Stimulated activated CD8-positive, alpha-beta memory T cell treated with anti-CD3 and anti-CD28 coated beads, Interleukin-4, amount 100 ng/mL, for 1 hour (primary cell): ENCODE measurements at places on chromosomes 16 and 17.

DNA sequence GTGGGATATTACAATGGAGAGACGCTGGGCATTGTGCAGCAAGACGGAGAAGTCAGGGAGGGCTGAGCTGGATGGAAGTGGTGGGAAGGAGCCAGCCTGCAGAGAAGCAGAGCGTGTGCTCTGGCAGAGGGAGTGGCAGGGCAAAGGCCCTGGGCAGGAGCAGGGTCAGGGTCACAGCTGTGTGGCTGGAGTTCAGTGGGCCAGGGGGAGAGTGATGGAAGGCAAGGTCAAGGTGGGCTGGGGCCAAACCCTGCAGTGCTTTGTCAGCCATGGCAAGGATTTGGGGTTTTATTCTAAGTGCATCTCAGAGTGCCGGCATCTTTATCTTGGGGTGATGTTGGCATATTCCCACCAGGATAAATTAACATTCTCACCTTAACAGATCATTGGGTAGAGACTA, 31.9 kb upstream of the C16orf78 start:
- DNase-seq: no peak

- DNase-seq: no peak
Measured at GRCh38 chr17:77253611-77254051, 112.9 kb downstream of the SEC14L1 start.

GRCh38 chr17:76995387-76996105, 127.3 kb downstream of the MGAT5B start:
- no peak for DNase-seq

- DNase-seq: no peak
Measured at GRCh38 chr17:4214157-4214556, 49.6 kb downstream of the ANKFY1 start.

DNA sequence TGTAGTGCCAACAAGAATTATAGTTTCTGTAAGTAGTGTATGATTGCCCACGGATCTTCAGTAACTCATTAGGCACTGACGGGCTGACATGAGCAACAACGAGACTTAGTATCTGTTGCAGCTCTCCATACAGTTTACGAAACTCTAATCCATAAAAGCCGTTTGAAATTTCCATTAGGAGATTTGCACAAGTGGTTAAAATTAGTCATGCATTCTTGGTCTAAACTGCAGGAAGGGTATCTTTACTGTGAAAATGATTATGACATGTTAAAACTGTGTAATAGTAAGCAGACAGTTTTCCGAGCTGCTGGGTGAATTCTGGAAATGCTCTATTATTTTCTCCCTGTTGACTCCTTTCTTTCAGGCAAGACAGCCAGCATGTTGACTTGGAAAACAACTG, 605.0 kb downstream of the WWOX start:
- DNase-seq: no peak
